Activated T-helper 1 cell treated with anti-CD3 and anti-CD28 coated beads, Interleukin-2, amount 50 U/mL, for 16 hours (primary cell): ENCODE measurements at places on chromosomes 5 and 9.
A peak's percentile ranks its signal among the peaks of the same experiment; 100 is the strongest.

- no peak for DNase-seq
Observed at GRCh38 chr9:73327149-73327548, 175.5 kb downstream of the ANXA1 start.

- DNase-seq, result no peak
Observed at GRCh38 chr5:148585988-148586387, 68.3 kb downstream of the HTR4 start.

GRCh38 chr5:9858043-9858442 is 227.9 kb upstream of the TAS2R1 start:
- no peak for DNase-seq

GRCh38 chr5:56876327-56876726 is 33.1 kb upstream of the SETD9 start:
- DNase-seq, result no peak

GRCh38 chr5:172371684-172372083 is 82.6 kb downstream of the SH3PXD2B start:
- no peak for DNase-seq

DNA sequence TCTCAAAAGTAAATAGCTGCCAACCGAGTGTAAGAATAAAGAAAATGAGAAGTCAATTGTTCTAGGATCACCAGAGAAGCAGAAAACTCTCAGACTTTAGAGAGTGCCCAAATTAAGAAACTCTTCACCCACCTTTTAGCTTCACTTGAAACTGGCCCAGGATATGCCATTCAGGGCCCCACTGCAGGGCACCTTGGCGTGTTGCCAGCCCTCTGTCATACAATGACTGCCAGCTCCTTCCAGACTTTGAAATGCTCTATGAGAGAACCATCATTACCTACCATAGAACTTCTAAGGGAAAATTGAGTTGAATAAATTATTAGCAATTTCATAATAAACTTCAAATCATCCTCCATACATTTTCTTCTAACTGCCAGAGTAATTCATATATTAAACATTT is 240.5 kb downstream of the CETN3 start:
- no peak for DNase-seq

- DNase-seq, result no peak
Observed at GRCh38 chr5:173721601-173722232, 105.3 kb upstream of the BOD1 start.

GRCh38 chr9:98736226-98736625 is 27.5 kb upstream of the GABBR2 start:
- DNase-seq, result no peak

DNA sequence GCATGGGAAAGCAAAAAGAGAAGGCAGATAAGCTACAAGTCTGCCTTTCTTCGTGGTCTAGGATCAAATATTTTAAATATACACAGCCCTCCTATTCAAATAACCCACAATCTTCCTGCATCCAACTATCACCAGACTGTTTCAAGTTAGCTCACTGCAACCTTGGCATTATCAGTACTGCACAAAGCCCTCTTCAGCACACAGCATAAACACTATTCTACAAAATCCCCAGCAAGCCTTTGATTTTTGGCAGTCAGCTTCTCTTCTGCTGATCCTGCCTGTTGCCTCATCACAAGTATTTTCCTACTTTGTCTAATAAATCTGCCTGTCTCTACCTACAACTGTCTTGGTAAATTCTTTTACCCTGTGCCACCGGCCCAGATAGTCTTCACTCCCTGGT is 142.9 kb downstream of the COX7C start:
- no peak for DNase-seq

DNA sequence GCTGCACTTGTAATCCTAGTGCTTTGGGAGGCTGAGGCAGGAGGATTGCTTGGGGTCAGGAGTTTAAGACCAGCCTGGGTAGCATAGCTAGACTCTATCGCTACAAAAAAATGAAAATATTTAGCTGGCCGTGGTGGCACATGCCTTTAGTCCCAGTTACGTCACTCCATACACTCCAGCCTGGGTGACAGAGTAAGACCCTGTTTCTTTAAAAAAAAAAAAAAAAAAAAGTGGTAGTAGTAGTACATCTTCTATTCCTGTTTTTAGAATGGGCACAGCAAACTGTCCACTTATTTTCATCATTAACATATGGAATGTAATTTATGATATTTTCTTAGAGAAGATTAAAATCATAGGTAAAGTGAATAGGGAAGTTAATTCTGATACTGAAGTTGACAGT is 48.2 kb downstream of the TRIO start:
- no peak for DNase-seq

- DNase-seq, result no peak
Observed at GRCh38 chr9:103913899-103914298, 180.2 kb upstream of the SMC2 start.

- no peak for DNase-seq
Observed at GRCh38 chr9:87681271-87682061, 44.5 kb upstream of the CTSL start.

DNA sequence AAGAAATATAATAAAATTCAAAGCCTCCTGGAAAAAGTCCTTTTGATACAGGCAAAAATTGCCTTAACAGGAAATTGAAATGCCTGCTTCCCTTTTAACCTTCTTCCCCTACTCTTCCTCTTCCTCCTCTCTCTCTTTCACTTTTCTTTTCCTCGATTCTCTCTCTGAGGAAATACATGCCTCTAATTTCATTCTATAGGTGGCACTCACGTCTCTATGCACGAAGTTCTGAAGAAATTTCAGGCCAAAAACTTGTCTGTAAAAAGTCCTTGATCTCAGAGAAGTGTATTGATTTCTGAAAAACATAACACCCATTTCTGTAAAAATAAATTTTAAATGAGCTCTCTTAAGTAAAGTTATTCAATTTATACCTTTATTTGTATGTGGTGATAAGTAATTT is 371.7 kb upstream of the IRX4 start:
- no peak for DNase-seq

- DNase-seq, result no peak
Observed at GRCh38 chr5:139655727-139656271, 7.7 kb downstream of the CXXC5 start.

- no peak for DNase-seq
Observed at GRCh38 chr9:20335668-20336332, 286.5 kb downstream of the MLLT3 start.

- DNase-seq, result no peak
Observed at GRCh38 chr9:13728131-13728530, 448.6 kb upstream of the MPDZ start.

- no peak for DNase-seq
Observed at GRCh38 chr5:98510143-98510985, 263.1 kb upstream of the RGMB start.

DNA sequence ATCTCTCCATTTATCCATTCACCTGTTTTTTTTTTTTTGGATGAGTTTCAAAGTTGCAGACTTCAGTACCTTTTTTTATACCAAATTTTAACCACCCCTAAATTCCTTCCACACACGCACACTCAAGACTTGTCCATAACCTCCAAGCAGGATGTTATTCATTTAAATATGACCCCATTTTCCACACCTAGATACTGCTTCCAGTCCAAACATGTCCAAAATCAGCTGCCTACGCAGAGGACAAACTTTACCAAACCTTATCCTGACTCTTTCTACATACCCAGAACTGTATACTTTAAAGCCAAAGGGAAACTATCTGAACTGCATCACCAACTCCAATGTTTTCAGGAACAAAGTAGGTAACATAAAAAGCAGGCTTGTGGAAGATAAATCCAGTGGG is 36.0 kb upstream of the FYB1 start:
- no peak for DNase-seq

DNA sequence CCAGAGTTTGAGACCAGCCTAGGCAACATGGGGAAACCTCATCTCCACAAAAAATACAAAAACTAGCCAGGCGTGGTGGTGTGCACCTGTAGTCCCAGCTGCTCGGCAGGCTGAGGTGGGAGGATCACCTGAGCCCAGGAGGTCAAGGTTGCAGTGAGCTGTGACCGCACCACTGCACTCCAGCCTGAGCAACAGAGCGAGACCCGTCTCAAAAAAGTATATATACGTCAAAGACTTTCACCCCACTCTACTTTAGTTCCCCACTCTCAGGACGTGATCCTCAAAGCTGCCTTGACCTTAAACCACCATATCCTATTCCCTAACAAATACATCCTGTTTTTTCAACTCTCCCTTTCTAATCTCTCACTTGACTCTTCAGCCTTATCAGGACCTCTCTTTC is 41.0 kb downstream of the PCDHGC5 start:
- no peak for DNase-seq

DNA sequence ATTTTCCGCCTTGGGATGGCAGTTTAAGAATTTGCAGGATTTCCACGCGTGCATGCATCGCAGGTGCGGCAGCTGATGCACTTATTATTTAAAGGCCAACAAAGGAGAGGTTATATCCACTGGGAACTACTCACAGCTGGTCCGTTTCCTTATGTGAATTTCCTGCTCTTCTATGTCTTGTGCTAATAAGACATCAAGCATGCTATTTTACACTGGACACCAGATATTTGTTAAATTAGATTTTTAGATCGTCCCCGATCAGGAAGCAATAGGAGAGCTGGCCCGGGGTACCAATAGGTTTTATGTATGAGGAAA is 476 bp upstream of the DTWD2 start:
- DNase-seq, result no peak

- peak; percentile 32 for DNase-seq
Observed at GRCh38 chr5:138654281-138654867, 79.2 kb upstream of the HSPA9 start.

GRCh38 chr5:31218978-31219377 is 25.5 kb downstream of the CDH6 start:
- DNase-seq, result no peak

DNA sequence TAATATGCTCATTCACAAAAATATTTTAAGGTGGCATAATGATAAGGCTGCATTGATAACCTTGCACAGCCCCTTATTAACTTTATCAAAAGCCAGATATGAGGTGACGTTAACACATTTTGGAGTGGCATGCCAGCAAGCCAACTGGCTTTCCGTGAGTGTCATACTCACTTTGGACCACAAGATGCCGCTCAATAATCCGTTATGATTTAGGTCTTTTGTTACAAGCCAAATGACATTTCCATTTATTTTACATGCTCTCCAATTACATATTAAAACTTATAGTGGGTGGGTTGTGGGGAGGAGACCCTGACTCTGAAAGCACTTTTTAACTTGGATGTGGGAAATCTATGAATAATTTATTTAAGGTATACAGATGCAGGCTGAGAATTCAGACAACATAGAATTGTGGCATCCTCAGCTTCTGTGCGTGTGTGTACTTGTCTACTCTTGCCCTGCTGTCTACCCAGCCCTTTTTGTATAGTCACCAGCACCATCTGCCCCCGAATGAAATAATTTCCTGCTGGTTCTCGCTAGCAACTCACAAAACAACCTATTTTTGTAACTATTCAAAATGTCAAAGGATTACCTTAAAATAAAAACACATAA is 305.1 kb downstream of the PSAT1 start:
- no peak for DNase-seq

- no peak for DNase-seq
Observed at GRCh38 chr5:125552486-125552885, 806.0 kb upstream of the ZNF608 start.

DNA sequence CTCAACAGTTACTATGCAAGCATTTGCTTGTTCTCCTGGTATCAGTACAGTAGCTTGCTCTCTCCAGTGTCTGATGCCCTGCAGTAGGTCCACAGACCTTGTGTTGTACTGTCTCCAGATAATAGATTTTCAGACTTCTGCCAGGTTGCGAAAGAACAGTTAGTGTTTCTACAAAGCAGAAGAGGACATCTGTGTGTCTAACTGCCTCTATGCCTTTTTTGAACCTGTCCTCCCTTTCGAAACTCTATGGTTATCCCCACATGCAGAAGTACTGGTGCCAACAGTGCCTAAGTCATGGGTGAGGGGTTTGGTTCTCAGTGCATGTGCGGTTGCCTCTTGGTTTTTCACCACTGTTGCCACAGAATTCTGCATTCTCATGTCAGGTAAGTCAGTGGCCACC is 45.9 kb downstream of the KCNN2 start:
- no peak for DNase-seq

DNA sequence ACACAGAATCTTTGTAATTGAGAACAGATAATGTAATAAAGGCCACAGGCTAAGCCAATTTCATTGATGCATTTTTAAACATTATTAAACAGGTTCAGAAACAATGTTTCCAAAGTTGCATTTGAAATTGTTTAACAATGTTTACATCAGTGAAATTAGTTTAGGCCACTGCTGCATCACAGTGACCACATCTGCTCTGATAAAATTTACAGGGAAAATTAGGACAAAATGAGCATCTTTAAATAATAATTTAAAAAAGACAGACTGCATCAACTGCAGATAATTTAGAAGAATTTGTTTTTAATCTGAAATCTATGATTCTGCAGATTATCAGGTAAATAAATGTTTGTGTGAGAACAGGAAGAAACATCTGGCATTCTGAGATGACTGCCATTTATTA is 420.4 kb downstream of the BNC2 start:
- no peak for DNase-seq

DNA sequence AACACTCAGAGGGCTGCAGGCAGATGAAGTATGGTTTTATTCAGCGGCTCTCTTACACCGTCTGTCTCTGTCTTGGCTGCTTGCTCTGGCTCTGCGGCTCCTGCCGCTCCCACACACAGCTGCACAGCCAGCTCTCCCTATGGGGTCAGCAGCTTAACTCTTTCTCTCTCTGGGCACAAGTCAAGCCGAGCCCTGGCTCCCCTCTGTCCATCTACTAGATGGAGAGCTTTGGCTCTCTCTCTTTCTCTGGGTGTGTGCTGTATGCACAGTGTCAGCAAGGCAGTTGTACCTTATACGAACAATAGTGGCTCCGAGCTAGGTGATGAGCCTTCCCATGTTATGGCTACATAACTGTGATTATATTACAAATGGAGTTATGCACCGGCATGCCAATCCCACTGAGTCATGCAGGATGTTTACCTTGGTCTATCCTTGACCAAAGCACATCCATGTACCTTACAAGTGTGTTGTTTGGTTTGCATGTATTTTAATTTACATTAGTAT is 19.3 kb upstream of the PPP2CA start:
- DNase-seq, result no peak

GRCh38 chr9:134569626-134570025 is 72.0 kb upstream of the COL5A1 start:
- DNase-seq, result no peak

GRCh38 chr5:89421035-89421434 is 538.1 kb upstream of the MEF2C start:
- DNase-seq, result no peak
